NCI-H2029 treated with DMSO at 0.1 percent for 48 hours (cell line): ENCODE measurements at places on chromosomes 1 and 21.

DNA sequence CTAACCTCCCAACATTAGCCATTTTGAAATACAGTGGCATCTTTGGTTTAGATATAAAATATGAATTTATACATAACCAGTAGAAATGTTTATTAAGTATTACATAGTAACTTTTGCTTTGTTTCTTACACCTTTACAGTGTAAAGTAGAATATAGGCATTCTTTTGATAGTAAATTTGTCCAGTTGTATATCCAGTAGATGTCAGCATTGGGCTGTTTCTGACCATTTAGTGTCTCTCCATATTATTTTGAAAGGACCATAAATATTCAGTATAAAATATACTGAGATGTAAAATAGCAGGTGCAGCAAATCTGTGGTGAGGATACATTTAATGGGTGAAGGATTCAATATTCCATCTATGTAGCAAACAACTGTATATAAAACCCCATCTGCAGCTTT, 115.8 kb upstream of the ZRANB2 start:
- DNase-seq = peak; percentile 18

GRCh38 chr21:41777951-41778815, 11.3 kb upstream of the RIPK4 start:
- DNase-seq = peak; percentile 68

GRCh38 chr1:231970684-231971083, 344.1 kb downstream of the DISC1 start:
- DNase-seq = no peak

DNA sequence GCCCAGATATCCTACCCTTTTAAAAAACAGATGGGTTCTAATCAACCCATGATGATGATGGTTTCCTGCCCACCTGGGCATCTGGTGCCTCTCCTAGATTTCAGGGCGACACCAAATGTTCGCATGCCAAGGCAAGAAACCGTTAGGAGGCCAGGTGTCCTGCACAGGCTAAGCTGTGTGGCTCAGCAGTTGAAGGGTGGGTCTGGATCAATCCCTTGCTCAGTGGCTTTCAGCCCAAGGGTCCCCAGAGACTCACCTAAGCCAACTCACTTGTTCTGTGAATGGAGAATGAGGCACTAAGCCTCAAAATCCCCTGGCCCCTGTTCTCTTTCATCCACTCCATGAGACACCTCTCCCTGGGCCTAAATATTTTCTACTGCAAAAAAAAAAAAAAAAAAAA, 169.1 kb upstream of the EDN2 start:
- DNase-seq = no peak

GRCh38 chr1:101388904-101389546, 152.2 kb downstream of the S1PR1 start:
- no peak for DNase-seq

DNA sequence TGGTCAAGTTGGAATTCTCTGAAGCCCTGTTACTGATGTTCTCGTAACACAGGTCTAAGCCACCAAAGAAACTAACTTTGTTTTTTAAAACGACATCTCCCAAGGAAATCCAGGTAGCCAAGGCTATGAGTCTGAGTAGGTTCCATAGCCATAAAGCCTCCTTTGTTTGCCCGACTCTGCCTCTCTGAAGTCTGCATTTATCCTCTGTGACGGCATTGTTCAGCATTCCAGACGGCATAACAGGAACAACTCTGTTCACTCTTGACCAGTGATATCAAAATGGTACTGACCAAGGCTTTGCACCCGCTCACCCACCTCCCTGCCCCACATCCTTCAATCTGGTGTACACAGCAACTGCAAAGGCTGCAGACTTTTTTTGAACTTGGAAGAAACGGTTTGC, 14.8 kb downstream of the URB1 start:
- DNase-seq = no peak

GRCh38 chr1:211546543-211546942, 32.4 kb downstream of the SLC30A1 start:
- DNase-seq = no peak

DNA sequence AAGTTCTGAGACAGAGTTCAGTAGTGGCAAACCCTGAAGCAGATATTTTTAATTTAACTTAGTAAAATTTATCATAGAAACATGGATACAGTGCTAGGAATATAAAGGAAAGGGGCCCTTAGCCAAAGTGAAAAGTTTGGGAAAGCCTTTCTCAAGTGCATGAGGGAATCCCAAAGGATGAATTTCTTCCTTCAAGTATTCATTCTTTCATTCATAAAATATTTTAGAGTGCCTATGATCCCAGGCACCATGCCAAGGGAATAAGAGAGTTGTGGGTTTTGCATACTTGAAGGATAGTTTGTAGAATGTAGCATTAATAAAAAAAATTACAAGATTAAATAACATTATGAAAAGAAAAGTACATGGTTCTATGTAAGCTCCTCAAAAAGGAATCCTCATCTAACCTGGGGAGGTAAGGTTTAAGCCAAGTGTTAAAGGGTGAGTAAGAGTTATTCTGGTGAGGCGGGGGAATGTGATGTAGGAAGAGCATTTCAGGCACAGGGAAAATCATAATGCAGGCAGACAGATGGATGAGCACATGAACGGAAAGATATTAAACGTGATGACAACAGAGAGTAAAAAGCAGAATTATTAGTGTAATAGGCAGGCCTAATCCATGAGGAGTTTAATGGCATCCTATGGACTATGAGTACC, 40.4 kb upstream of the NTNG1 start:
- no peak for DNase-seq

GRCh38 chr21:40602080-40602479, 244.9 kb downstream of the DSCAM start:
- DNase-seq = no peak

DNA sequence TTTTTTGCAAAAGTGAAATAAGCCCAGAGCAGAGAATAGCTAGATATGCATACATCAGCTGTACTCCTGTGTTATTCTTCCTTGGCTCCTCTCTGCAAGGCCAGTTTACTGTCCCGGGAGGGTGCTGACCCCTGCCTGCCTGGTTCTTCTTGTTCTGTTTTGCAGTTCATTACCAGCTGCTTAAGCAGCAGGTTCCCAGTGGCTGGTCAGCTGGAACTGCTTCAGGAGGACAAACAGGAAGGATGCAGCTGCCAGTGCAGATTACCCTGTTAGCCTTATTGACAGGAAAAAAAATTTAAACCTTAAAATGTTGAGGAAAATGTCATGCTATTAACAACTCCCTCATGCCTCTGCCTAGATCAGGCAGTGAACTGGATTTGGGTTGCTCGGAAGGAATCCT, 16.0 kb upstream of the LRIG2 start:
- DNase-seq = no peak

DNA sequence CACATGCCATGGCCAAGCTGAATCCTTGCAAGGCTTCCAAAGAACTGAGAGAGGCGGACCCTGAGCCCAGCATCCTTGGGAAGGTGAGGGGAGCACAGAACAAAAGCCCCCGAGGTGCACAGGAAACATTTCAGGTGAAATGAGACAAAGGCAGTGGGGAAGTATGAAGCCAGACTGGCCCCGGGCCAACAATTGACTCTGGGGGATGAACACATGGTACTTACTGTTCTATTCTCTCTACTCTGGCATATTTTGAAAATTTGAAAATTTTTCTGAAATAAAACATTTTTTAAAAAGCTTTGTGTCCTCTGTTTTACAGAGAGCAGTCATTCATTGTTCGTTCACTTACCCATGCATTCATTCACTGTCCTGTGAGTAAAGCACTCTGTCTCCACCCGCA, 77.7 kb downstream of the GRIK3 start:
- no peak for DNase-seq

- DNase-seq = no peak
Measured at GRCh38 chr1:21827141-21827679, 15.1 kb downstream of the LDLRAD2 start.

DNA sequence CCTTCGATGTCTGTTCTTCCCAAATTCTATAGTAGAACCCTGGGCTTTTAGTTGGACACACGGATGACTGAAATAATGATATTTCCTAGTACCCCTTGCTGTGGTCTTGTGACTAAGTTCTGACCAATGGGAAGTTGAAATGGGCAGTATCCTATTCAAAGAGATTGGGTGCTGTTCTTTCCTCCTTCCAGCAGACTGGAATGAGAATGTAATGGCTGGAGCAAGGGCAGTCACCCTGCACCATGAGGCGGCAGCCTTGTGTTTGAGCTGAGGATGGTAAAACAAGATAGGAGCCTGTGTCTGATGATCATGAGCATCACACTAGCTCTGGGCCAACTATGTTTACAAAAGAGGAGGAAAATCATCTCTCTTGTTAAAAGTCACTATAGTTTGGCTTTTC, 5.1 kb upstream of the SRM start:
- DNase-seq = no peak

DNA sequence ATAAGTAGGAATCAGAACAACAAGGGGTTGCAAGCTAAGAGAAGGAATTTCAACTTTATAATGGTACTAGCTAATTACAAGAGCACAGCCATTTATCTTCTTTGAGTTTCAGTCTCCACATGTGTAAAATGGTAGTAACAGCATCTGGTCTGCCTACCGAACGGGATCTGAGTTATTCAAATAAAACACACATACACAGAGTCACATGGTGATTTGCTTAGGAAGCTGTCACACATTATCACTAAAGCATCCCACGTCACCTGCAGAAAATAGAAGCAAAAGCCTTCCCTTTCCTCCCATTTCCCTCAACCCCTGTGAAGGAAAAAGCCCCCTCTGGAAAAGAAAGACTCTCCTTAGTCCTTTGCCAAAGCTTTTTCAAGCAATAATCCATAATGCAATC, 389.7 kb downstream of the OMA1 start:
- no peak for DNase-seq

GRCh38 chr1:98988904-98989555, 15.6 kb downstream of the PLPPR5 start:
- DNase-seq = no peak

DNA sequence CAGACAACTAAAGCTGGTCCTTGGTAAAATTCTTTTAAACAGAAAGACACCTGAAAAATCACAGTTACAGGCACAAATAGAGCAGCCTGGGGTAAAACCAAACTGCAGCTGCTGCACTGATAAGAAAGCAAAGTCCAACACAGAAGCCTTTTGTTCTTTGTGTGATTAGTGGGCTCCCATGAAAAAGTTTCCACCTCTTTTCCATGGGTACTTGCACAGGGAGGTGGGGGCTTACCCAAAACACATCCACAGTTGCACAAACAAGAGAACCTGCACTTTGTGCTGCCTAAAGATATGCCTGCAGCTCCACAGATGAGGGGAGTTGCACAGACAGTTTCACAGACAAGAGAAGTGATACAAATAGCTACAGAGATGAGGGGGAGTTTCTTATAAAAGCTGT, 106.7 kb upstream of the SLC5A9 start:
- no peak for DNase-seq

DNA sequence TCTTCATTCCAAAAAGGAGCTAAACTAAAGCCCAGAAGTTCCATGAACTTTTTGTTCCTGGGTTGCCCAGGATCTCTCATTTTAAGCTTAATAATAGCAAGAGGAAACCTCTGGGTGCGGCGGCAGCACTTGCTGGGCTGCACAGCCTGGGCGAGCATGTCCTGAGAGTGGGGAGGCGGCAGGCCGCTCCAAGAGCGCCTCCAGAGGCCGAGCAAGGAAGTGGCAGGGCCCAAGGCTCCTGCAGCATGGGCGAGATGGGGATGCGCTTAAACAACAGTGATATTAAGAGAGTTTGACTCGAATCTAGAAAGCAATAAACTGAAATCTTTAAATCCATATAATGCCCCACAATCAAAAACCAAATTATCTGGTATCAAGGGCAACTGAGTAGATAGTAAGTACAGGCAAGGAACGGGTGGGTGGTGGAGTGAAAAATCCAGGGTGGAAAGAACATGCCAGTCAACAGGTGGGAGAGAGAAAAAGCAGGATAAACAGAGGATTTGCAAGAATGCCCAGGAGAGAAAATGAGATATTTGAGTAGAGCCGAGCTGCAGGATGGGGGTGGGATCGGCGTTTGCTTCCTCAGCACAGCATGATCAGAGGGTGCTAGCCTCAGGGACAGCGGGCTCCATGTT, 14.1 kb upstream of the TNR start:
- no peak for DNase-seq

- no peak for DNase-seq
Measured at GRCh38 chr1:64302971-64303370, 99.5 kb downstream of the UBE2U start.

DNA sequence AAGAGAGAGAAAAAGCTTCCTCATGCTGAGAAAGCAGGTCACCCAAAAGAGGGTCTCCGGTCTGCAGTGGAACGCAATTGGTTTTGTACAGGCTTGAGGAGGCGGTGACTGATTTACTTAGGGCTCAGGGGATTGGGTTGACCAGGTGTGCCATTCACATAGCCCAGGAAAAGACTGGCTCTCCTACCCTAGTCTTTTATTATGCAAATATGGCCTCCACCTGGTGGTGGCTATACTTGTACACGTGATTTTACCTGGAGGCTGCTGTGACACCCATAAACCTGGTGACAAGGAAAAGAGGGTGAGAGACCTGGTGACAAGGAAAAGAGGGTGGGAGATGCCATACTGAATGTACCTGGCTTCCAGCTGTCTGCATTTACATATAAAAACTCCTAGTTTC, 49.9 kb downstream of the DNTTIP2 start:
- DNase-seq = no peak

DNA sequence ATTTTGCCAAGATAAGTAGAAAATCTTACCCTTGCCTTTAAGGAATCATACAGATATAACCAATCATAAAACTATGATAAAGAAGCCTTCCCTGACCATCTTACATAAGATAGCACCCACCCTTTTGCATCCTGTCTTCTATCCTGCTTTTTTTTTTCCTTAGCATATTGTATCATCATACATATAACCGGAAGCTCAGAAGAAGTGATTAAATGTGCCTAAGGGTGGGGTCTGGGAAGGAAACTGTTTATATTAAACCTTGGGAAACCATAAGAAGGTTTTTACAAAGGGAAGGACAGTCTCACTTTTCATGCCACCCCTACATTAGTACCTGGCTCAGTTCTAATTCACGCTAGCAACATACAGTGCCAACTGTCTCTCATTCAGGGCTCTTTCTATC, 66.8 kb downstream of the LUZP1 start:
- DNase-seq = no peak

- no peak for DNase-seq
Measured at GRCh38 chr1:5444396-5444795, 547.8 kb downstream of the NPHP4 start.

DNA sequence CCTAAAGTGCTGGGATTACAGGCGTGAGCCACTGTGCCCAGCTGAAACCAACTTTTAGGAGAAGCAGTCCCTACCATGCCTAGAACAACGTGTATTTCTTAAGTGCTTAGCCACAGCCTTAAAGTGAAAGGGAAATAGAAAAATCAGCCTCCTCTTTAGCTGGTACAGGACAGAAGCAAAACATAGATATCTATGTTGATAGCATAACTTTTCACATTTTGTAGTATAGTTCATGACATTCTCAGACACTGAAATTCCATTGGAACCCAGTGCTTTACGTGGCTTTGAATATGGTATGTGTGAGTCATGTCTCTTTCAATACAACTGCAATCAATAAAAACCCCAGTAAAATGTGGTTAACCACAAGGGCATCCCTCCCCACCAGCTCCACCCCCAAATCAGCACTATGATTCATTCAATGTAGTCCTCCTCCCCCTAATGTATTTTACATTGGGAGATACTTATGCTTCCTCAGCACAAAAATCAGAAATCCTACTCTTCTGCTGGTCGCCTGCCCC, 32.1 kb downstream of the TGFB2 start:
- no peak for DNase-seq

GRCh38 chr21:37627561-37627960, 261.0 kb downstream of the DYRK1A start:
- no peak for DNase-seq
